ENCODE measurements at places on chromosomes 13 and 19. TPM values are rescaled to one million over a fixed set of nuclear protein-coding genes. Genes with fewer than 3 reads are reported as not detected.
A peak's percentile ranks its signal among the peaks of the same experiment; 100 is the strongest.

DNA sequence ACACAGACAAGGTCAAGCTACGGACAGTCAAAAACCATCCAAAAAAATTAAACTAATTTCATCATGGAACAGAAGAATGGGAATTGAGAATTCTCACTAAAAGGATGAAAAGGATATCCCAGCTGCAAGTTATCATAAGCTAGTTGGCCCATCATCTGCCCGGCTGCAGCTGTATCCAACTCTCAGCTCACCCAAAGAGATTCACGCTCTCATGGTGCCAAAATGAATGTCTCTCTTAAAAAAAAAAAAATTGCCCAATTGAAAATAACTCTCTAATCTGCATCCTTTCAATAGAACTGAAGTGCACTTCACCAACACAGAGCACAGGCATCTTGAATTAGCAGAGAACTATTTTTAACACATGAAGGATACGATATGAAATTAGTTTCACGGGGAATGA, 20.0 kb downstream of the ENOX1 start:
- H3K4me3 ChIP-seq = no peak overlapping the region
- H3K27ac ChIP-seq = no peak overlapping the region
- no peaks in the 10 kb centered on the region for H3K4me1 ChIP-seq
- DNase-seq = no peak
- no peaks in the 10 kb centered on the region for H3K36me3 ChIP-seq

GRCh38 chr13:99265162-99265800, 7.1 kb upstream of the GPR18 start:
- peaks cover 41% of the 10 kb centered on the region for H3K36me3 ChIP-seq
- no peaks in the 10 kb centered on the region for H3K27me3 ChIP-seq
- no peak overlapping the region for H3K4me3 ChIP-seq
- peaks cover 32% of the 10 kb centered on the region for H3K4me1 ChIP-seq
- H3K27ac ChIP-seq = peak overlapping the region; percentile 85
- DNase-seq = no peak

Gene MUC16
- polyA plus RNA-seq = not detected

DNA sequence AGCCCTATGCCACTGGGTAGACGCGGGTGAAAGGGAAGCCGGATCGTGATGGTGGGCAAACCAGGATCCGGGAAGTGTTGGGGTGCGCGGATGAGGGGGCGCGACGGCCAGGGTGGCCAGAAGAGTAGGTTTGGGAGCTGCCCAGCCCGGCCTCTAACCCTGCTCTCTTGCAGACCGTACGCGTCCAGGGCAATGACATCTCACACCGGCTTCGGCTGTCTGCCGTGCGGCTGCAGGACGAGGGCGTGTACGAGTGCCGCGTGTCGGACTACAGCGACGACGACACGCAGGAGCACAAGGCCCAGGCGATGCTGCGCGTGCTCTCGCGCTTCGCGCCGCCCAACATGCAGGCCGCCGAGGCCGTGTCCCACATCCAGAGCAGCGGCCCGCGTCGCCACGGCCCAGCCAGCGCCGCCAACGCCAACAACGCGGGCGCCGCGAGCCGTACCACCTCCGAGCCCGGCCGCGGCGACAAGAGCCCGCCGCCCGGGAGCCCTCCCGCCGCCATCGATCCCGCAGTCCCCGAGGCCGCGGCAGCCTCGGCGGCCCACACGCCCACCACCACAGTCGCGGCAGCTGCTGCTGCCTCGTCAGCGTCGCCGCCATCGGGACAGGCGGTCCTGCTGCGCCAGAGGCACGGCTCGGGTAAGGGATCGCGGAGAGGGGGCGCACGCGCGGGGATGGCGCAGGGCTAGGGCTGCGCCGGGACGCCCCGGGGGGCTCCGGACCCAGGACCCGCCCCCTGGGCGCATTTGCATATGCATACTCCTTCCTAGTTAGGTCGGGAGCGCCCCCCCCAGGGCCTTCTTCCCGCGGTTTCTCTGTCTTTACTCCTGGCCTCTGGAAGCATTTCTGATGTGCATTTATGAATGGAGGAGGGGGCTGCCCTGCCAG, 4.1 kb downstream of the VSTM2B start:
- H3K27ac ChIP-seq = no peak overlapping the region
- peaks cover 5% of the 10 kb centered on the region for H3K36me3 ChIP-seq
- H3K27me3 ChIP-seq = peaks cover 71% of the 10 kb centered on the region
- DNase-seq = no peak

- H3K36me3 ChIP-seq = peaks cover 2% of the 10 kb centered on the region
- DNase-seq = no peak
- peak overlapping the region; percentile 22 for H3K27ac ChIP-seq
Measured at GRCh38 chr13:99263126-99263785, 5.1 kb upstream of the GPR18 start.

DNA sequence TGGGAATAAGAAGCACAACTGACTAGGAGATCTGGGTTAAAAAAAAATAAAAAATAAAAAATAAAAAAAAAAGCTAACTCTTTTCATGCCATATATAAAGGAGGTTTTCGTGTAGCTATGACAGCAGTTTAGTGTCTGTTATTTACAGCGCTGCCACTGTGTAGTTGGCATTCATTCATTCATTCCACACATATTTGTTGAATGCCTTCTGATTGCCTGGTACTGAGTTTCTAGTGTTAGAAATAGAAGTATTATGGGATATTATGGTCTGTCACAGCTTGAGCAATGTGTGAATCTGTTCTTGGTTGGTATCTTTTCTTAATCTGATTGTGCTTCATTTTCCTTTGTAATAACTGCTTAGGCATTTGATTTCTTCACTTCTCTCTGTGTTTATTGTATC, 237.4 kb downstream of the NBEA start:
- no peak for DNase-seq
- no peaks in the 10 kb centered on the region for H3K36me3 ChIP-seq
- no peak overlapping the region for H3K4me3 ChIP-seq
- no peaks in the 10 kb centered on the region for H3K4me1 ChIP-seq

DNA sequence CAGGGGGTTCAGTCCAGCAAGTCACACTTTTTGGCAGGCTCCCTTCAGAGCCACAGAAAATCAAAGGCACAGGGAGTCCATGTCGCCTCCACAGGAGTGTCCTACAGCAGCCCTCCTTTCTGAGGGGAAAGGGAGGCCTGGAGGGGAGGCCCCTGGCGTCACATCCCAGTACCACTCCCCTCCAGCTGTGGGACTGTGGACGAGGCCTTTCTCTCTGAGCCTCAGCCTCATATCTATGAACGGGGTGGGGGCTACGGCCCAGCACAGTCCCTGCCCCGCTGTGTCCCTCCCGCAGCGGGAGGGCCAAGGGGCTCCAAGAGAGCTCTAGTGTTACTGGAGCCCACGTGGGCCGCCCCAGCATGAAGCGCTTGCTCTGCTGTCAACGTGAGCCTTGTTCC, 23.8 kb downstream of the PEPD start:
- H3K36me3 ChIP-seq = peaks cover 29% of the 10 kb centered on the region
- H3K4me3 ChIP-seq = no peak overlapping the region
- no peaks in the 10 kb centered on the region for H3K4me1 ChIP-seq

GRCh38 chr19:18100710-18101109, 3.1 kb downstream of the MAST3 start:
- no peak overlapping the region for H3K27ac ChIP-seq
- no peak overlapping the region for H3K4me3 ChIP-seq
- no peak for DNase-seq
- peaks cover 25% of the 10 kb centered on the region for H3K4me1 ChIP-seq
- no peaks in the 10 kb centered on the region for H3K36me3 ChIP-seq

- no peaks in the 10 kb centered on the region for H3K27me3 ChIP-seq
- H3K4me3 ChIP-seq = no peak overlapping the region
- no peak for DNase-seq
- no peak overlapping the region for H3K27ac ChIP-seq
- no peaks in the 10 kb centered on the region for H3K36me3 ChIP-seq
- no peaks in the 10 kb centered on the region for H3K4me1 ChIP-seq
Measured at GRCh38 chr19:15367439-15367838, 12.1 kb downstream of the AKAP8 start.

Gene S1PR5
- polyA plus RNA-seq = 2.1 TPM

All from naive thymus-derived CD8-positive, alpha-beta T cell (primary cell).